Uterine smooth muscle cell (primary cell): ENCODE measurements at places on chromosomes 6 and 20. TPM values are rescaled to one million over a fixed set of nuclear protein-coding genes. Genes with fewer than 3 reads are reported as not detected.

HLA-DRA gene
- not detected in 2 replicates for total RNA-seq

OLIG3 gene
- total RNA-seq = not detected in 2 replicates

BPIFB1 gene
- total RNA-seq = not detected in 2 replicates

RBPJL gene
- not detected in 2 replicates for total RNA-seq

AVP gene
- not detected in 2 replicates for total RNA-seq

LINC00237 gene
- not detected in 2 replicates for total RNA-seq

DEFB132 gene
- not detected in 2 replicates for total RNA-seq

STX11 gene
- total RNA-seq = 0.37 and 0.77 TPM in 2 replicates
